GM13977 (cell line): ENCODE measurements at places on chromosomes 7 and 10.

DNA sequence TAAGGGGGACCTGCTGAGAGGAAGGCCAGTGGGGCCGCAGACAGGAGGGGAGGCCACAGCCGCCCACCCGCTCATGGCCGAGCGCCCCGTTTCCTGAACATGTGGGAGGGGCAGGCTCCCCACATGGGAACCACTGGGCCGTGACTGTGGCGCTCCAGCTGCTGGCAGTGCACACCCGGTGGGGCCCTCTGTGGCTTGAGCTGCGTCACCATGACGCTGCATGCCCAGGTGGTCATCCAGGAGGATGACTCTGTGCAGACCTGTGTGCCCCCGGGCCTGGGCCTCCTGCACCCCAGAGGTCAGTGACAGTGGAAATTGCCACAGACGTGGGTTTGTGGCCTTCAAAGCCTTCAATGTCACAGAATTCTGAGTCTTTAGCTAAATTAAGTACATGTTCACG is 85.1 kb downstream of the MGMT start:
- no peak for DNase-seq

DNA sequence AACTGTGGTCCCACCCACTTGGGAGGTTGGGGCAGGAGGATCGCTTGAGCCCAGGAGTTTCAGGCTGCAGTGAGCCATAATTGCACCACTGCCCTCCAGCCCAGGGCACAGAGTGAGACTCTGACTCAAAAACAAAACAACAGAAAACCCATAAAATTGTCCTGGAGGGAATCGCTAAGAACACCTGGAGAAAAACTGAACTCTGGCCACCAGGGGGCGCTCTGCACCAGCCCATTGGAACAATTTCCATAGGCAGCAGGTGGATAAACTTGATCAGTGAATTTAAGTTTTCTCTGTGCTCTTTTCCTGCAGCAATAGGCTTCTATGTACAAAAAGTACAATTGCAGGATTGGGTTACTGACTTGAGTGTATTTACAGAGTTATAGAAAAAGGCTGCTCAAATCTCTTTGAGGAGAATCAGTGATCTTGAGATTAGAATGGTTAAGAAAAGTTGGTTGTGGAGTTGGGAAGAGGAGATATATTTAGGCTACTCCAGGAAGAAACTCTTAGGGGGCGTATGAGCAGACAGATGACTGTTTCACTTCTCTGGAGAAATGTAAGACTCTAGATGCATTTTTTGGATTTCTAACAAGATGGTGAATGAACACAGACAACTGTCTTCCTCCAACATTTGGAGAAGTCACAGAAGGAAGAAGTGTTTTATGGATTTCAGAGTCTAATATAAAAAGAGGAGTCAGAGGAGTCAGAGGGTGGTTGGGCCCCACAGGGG is 274.9 kb upstream of the GALNT17 start:
- DNase-seq: peak; percentile 56

DNA sequence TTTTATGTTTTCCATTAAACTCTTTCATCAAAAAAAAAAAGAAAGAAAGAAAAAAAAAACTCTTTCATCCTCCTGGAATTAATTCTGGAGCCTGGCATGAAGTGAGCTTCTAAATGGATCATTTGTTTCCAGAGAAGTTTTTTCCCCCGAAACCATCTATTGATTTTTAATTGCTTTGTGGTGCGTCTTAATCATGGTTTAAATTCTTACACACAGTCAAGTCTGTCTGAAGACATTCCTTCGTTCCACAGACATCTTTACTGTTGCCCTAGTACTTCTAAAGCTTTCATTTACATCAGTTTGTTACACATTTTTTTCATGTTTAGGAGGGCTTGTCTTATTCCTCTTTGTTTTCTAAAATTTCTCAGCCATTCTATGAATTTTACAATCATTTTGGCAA is 493.4 kb upstream of the FOXK1 start:
- no peak for DNase-seq

DNA sequence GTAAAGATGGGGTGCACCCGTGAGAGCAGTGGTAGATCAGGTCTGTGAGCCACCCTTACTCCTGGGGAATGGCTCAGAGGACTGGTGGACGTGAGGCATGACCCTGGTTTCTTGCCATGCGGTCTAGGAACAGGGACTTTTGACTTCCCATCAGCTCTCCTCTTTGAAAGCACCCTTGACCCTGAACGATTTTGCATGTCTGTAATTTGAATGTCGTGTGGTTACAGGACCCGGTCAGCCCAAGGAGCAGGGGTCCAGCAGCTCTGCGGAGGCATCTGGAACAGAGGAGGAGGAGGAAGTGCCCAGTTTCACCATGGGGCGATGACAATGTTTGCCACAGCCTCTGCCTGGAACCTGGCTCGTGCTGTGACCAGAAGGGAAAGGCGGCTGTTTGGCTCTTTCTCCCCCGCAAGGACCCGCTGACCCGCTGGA is 8.6 kb upstream of the ORAI2 start:
- DNase-seq: no peak

DNA sequence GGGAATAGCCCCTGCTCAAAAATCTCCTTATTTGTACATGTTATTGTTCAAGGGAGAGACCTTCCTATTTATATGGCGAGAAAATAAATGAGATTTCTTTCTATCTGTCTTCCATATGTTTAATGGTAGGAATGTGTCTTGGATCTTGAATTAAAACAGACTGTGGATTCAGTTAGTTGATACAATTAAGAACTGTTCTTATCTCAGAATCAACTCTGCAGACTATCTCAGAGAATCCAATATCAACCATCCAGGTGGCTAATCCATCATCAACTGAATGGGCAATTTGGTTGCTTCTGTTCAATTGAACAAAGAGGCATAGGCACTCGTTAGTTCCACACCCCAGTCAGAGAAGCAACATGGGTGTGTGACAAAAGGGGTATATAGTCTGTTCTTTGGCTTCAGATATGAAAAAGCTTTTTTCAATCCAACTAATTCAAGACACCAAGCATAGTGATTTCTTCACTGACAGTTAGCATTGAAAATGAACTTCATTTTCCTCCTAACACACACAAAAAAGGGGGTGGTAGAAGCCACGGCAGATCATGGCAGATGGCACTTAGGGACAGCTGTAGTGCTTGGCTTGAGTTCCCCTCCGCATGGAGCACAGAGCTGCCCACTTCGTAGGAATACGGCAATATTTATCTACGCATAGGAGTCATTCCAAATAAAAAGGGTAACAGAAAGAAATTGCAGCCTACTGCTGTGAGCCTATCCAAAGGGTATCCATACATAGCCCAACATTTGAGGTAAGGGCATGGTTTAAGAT is 135.9 kb downstream of the KIAA1217 start:
- DNase-seq: no peak

- DNase-seq: no peak
Measured at GRCh38 chr7:138303230-138304070, 156.6 kb upstream of the TRIM24 start.

DNA sequence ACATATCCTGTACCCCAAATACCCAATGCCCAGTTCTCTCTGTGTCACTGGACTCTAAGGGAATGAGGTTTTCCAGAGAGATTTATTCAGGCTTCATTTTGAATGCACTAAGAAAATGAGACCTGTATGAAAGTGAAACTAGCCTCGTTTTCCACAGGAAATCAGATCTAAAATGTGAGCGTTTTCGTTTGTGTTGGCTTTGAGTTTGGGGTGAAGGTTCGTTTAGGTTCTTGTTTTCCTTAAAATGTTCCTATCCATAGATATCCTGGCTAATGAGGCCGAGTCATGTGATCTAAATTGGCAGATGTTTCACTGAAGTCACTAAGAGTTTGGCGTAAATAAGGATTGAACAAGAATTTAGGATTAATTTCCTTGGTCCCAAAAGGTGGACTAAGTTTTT is 90.9 kb upstream of the BMPER start:
- no peak for DNase-seq

DNA sequence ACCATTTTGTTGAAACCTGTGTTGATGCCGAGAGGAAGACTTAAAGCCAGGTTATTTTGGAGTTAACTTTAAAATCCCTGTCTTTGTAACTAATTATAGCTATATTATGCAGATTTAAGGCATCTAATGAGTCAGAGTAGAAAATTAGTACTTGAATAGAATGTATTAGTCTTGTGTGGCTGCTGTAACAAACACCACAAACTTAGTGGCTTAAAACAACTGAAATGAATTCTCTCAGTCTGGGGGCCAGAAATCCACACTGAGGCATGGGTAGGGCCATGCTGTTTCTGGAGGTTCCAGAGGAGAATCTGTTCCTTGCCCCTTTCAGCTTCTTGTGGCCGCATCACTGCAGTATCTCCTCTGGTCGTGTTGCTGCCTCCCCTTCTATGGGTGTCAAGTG is 8.5 kb upstream of the KLF6 start:
- no peak for DNase-seq

DNA sequence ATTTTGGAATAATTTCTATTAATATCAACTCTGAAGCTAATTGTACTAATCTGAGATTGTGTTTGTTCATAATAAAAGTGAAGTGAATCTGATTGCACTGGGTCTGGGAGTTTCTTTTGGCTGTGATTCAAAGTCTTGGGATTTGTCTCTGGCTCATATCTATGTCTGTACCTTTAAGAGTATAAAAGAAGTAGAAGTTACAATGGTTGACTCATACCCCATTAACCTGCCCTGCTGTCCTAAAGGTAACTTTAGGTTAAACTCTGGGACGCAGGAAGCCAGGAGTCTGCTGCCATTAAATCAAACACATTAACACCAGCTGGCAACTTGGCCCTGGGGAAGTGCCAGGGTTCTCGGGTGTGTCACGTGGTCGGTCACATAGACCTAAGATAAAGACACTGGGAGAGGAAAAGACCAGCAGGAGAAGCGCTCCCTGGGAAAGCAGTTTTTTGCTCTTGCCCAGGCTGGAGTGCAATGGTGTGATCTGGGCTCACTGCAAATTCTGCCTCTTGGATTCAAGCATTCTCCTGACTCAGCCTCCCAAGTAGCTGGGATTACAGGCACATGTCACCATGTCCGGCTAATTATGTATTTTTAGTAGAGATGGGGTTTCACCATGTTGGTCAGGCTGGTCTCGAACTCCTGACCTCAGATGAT is 17.8 kb downstream of the SCD start:
- no peak for DNase-seq

- no peak for DNase-seq
Measured at GRCh38 chr10:26385443-26385842, 52.7 kb upstream of the APBB1IP start.

- DNase-seq: no peak
Measured at GRCh38 chr10:91683975-91684374, 51.1 kb upstream of the PPP1R3C start.

DNA sequence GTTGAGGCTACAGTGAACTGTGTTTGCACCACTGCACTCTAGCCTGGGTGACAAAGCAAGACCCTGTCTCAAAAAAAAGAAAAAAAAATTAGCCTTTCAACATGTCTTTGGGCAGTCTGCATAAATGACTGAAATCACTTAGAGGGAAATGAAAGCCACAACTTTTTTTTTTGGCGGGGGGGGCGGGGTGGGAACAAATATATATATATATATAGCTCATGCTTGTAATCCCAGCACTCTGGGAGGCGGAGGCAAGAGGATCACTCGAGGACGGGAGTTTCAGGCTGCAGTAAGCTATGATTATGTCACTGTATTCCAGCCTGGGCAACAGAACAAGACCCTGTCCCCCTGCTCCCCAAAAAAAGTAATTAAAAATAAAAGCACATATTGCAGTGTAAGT is 23.4 kb upstream of the MICU1 start:
- no peak for DNase-seq

DNA sequence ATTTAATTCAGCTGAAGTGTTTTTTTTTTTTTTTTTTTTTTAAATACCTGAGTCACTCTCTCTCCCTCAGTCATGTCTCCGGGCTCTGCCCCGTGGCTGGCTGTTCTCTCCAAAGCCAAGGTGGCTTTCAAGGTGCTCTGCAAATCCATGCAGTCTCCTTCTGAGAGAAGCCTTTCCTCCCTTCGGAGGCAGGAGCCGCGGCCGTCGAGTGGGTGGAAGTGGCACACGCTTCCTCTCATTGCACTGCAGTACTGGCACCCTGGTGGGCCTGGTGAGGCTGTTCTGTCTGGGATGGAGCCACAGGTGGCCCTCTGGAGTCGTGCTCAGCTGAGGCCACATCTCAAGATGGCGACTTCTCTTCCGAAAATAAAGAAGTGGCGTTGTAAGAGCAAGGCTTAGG is 221.8 kb downstream of the GLRX3 start:
- DNase-seq: no peak

GRCh38 chr7:42763137-42763551 is 148.7 kb downstream of the C7orf25 start:
- no peak for DNase-seq

- DNase-seq: no peak
Measured at GRCh38 chr7:56157238-56157790, 41.1 kb upstream of the NUPR2 start.

- no peak for DNase-seq
Measured at GRCh38 chr10:56349611-56350010, 11.4 kb downstream of the ZWINT start.

- DNase-seq: no peak
Measured at GRCh38 chr10:84184517-84184916, 9.8 kb upstream of the CDHR1 start.

DNA sequence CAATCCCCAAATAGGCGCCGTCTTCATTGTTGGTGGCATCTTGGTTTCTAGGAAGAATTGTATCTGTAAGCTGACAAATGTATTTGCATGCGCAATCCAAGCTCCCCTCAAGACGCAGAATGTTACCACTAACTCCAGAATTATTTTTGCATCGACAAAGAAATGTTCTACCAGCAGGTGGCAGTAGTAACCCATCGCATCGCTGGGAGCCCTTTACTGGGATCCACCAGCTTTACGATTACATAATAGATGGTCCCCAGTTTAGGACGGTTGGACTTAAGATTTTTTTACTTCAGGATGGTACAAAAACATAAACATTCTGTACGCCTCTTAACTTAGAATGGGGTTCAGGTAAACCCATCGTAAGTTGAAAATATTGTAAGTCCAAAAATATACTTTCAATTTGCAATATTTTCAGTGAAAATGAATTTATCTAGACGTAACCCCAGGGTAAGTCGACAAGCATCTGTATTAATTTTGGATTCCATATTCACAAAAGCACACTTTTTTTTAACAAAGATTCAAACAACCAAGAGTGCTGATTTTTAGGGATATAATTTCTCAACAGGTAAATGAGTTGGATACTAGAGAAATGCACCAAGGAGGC is 114.0 kb upstream of the COBL start:
- DNase-seq: peak; percentile 69

DNA sequence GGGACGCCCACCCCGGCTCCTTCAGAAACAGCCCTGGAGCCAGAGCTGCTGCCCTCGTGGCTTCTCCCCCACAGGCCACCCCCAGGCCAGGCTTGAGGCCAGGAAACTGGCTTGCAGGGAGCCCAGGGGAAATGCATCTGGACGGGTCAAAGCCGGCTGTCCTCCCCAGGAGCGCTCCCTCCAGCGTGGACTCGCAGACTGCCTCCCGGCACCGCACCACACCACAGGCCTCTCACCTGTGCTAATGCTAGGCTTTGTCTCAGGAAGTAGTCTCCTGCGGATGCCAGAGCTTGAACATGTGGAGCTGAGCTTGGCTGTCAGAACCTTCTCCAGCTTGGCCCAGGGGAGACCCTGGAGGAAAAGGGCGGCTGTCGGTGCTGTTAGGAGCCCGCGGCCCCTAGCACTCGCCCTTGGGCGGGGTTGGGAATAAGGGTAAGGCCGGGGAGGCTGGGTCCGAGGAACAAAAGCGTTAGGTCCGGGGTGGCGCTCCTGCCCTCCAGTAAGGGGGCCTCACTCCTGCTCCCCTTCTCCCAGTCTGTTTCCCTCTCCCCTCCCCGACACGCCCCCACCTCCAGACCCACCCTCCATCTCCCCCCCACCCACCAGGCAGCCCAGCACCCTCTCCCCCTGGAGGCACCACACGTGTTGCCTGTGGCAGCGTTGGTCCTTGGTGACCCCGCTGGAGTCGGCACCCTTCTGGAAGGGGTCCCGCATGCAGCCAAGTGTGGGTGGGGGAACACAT is 21.6 kb upstream of the DRGX start:
- DNase-seq: no peak

- DNase-seq: no peak
Measured at GRCh38 chr10:69709366-69709941, 79.4 kb downstream of the FAM241B start.
